ENCODE measurements at places on chromosomes 1 and 21.

DNA sequence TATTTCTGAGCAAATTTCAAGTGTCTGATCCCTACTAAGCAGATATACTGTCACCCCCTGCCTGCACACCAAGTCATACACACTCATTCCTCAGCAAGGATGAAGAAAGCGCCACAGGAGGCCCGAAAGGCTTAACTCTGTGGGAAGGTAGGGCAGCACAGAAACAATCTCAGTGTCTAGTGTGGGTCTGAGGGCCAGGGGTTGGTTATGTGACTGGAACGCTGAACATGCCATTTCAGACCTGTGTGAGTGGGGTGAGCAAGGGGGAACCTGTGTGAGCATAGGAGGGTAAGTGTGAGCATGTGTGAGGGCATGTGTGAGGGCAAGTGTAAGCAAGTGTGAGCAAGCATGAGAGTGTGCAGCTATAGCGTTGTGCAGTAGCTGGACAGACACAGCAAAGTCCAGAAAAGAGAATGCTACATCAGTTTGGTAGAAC is 6.2 kb downstream of the ITPKB start:
- no peak for DNase-seq

GRCh38 chr1:216805233-216805632 is 82.0 kb upstream of the ESRRG start:
- no peak for DNase-seq

DNA sequence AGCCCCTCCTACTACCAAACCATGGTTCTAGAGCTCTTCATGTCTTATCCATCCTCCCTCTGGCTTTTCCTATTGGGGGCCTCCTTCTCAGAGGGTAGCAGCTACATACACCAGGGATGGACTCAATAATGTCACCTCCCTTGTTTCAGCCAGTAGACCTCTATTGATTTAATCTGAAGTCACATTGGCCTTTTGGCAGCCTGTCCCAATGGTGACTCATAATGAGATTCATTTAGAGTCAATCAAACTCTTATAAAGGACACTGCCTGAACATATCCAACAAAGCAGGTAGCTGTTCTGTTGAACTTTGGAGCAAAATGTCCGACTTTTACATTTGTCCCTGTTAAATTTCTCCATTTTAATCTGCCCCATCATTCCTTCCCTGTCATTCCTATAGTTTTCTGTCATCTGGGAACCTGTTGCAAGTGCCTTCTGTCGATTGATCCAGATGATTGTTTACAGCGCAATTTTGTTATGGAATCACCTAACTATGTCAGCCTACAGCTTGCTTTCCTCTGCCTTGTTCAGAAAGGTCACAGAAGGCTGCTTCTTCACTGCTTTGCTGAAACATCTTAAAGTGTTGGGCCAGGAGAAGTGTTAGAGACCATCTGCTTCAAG is 105.9 kb downstream of the ETS2 start:
- no peak for DNase-seq

GRCh38 chr21:29523646-29524045 is 224.9 kb downstream of the BACH1 start:
- DNase-seq = no peak

- no peak for DNase-seq
These were observed 17.2 kb upstream of the PHLDA3 start for GRCh38 chr1:201486187-201486586.

DNA sequence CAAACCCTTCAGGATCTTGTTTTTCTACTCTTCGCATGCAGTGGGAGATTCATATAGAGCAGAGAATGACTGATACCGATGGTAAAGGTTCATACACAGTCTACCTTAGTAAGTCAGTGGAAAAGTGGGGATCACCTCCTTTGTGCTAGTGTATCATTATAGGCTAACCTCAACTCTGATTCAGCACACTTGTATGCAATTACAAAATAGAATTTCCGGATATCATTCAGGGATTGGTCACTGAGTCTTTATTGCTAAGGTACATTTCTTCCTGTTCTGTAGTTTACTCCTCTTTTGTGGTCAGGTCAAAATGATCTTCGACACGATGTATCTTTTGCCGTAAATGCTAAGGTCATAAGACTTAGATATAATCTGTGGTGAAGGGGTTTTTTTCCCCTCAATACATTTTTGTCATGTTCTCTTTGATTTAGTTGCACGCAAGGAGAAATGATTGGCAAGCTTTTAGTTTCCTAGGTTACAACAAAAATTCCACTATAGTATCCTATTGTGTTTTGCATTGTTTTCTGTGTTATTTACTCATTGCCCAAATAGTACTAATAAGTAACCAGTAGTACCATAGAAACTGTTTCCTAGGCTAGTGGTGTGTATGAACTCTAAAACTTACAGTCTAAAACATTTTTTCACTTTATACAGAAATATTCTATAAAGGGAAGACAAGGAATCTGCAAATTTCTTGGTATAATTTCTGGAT is 35.7 kb upstream of the PLA2G4A start:
- no peak for DNase-seq

DNA sequence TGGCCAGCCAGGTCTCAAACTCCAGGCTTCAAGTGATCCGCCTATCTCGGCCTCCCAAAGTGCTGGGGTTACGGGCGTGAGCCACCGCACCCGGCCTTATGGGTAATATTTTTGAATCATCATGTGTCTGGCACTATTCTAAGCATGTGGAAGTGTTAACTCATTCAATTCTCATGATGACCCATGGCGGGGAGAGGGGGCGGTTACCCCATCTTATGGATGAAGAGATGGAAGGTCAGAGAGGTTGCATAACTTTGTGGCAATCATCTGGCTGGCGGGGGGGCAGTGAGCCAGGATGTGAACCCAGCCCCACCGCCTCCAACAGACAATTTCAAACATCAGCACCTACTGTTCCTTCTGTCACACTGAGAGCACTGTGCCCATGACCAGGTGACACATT is 11.5 kb upstream of the TAS1R2 start:
- DNase-seq = no peak

DNA sequence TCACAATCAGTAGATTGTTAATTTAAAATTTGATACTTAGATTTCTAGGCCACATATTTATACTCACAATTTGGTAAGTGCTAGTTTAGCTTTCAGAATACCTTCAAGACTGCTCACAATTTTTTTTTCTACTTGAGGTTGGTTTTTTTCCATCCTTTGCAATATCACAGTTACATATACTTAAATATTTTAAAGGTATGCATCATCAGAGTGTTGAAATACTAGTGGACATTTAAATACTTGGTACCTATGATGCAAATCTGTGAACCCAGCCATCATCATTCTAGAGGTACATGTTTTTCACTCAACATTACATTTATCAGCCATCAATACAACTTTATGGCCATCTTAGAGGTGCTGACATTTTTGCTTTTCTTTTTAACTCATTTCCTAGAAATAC is 6.2 kb upstream of the LRRC40 start:
- DNase-seq = no peak

GRCh38 chr1:29444081-29444715 is 207.9 kb downstream of the PTPRU start:
- DNase-seq = no peak

DNA sequence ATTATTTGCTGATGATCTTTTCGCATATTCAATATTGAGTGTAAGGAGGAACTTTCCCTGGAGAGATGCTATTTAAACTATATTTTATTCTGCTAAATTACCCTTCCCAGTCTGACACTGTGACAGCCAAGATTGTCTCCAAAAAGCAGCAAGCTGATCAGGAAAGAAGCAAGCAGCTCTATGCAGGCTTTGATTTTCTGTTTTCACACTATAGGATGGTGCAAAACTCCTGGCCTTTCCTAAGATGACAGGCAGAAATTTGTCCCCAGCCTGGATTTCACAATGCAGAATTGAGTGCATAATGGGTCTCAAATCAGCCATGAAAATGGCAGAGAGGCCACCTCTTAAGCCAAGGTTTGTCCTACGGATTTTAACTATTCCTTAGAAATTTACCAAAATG is 1.1 kb downstream of the SGIP1 start:
- no peak for DNase-seq

DNA sequence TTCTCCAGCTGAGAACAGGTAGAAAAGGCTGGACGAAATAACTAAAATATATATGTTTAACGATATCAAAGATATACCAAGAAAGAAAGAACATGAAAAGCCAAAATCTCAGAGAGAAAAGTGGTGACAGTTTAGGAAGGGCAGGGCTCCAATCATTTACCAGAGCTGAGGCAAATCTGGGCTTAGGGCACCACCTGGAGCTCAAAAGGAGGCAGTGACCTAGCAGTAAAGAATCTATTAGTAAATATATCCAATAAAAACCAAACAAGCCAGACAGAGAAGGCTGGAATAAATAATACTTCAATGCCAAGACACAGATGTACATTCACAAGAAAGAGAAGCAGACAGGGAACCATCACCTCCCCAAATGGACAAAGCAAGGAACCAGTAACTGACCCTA is 43.5 kb downstream of the CHIA start:
- peak; percentile 13 for DNase-seq

DNA sequence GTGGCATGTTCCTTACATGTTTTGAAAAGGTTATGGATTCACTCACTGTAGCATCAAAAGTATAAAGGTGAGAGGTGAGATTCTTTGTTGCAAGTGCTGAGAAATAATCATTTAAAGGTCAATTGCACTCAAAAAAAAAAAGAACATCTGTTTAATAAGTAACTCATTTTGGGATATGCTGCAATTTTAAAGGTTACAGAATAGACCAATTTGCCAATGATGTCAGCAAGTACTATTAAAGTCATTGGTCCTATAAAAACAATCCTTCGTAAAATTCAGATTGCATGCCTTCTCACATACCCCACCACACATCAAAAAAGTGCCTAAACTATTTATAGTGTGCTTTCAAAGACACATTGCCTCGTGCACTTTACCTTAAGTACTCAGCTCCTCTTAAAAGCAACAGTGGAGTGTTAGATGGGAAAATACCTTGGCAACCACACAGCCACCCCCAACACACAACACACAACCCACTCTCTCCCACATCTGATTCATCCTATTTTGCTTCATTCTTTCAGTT is 218.2 kb upstream of the ADGRL2 start:
- DNase-seq = no peak

DNA sequence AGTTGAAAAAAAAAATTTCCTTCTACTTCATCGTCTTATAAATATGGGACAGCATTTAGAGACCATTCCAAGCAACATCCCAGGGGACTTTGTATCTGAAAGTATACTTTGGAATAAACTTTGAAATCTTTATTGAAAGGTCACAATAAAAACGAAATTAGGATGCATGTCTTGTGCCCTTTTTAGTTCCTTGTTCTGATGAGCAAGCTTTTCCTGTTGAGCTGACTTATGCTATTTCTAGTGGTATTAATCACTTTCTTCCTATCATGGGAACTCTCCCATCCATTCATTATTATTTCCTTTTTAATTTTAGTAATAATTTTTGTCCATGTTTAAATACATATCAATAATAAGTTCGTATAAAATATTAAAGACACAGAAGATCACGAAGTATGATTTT is 4.0 kb upstream of the GBP2 start:
- DNase-seq = no peak

GRCh38 chr21:39055167-39055767 is 128.0 kb downstream of the PSMG1 start:
- DNase-seq = no peak

GRCh38 chr21:39224930-39225329 is 41.7 kb upstream of the PSMG1 start:
- DNase-seq = no peak

DNA sequence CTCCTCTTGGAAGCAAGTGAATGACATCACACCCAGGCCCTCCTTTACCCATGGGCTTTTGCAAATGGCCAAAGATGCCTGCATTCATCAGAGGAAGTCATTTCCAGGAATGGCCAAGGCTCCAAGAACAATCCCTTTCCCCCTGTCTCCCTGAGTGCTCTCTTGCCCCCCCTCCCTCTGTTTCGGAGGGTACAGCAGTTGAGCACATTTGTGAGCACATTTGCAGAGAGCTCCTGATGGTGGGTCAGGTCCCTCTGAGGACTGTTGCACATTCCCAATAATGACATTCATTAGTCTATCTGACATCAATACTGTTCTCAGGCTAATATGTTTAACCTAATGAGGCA is 113.4 kb downstream of the MATN1 start:
- DNase-seq = no peak

GRCh38 chr1:183148599-183148998 is 37.5 kb upstream of the LAMC2 start:
- no peak for DNase-seq

GRCh38 chr1:185442050-185442449 is 125.0 kb upstream of the IVNS1ABP start:
- DNase-seq = no peak

GRCh38 chr1:180228648-180229482 is 1.2 kb upstream of the LHX4 start:
- DNase-seq = peak; percentile 32

DNA sequence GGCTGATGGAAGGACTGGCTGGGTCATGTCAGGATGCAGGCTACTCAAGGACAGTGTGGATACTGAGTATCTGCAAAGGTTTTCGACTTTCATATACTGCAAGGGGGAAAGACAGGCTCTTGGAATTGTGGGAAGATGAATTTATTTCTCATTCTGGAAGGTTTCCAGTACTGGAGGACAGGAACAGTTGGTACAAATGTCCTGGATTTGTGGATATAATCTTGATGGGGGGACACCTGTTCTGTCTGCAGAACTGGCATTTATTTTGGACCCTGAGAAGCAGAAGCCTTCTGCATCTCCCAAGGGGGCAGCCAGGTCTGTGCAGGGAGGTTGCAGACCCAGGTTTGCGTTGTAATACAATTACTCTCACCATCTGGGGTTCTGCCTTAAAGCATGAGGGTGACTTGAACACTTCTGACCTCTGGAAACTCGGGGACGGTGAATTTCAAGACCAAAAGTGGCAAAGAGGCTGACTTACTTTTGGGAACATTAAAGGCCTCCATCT is 65.8 kb downstream of the NOS1AP start:
- DNase-seq = no peak

- DNase-seq = no peak
These were observed 630 bp upstream of the DBT start for GRCh38 chr1:100250264-100250663.

DNA sequence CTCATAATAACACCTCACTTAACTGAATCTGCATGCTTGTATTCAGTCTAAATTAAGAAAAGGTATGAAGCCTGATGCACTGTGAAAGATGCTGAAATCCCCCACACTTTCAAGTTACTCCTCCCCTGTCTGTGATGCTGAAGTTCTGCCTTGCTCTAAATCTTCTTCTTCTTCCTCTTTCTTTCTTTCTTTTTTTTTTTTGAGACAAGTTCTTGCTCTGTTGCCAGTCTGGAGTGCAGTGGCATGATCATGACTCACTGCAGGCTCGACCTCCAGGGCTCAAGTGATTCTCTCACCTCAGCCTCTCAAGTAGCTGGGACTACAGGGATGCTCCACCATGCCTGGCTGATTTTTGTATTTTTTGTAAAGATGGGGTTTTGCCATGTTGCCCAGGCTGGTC is 231.0 kb upstream of the B3GALT2 start:
- no peak for DNase-seq

GRCh38 chr1:19313961-19314882 is 2.1 kb downstream of the SLC66A1 start:
- DNase-seq = peak; percentile 48

GRCh38 chr21:39313042-39313570 is 326 bp downstream of the BRWD1 start:
- no peak for DNase-seq
